ENCODE measurements at places on chromosomes 4 and X.

DNA sequence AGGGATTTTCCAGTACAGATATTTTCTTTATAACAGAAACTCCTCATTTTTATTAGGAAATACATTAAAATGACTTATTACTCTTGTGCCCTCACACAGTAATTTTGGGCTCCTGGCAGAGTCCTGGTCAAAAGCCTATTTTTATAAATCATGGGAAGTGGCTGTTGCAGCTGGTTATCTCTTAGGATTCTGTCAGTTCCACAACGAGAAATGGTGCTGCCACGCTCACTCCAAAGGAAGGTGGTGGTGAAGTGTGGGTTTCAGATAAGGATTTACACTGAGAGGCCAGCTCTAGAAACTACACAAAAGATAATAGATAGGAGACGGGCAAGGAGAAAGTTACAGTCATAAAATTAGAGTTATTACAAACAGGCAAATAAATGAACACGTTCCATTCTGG lies 159.2 kb upstream of the FAM241A start:
- no peak for DNase-seq

- DNase-seq, result no peak
Observed at GRCh38 chr4:126757219-126757618, 875.5 kb upstream of the INTU start.

DNA sequence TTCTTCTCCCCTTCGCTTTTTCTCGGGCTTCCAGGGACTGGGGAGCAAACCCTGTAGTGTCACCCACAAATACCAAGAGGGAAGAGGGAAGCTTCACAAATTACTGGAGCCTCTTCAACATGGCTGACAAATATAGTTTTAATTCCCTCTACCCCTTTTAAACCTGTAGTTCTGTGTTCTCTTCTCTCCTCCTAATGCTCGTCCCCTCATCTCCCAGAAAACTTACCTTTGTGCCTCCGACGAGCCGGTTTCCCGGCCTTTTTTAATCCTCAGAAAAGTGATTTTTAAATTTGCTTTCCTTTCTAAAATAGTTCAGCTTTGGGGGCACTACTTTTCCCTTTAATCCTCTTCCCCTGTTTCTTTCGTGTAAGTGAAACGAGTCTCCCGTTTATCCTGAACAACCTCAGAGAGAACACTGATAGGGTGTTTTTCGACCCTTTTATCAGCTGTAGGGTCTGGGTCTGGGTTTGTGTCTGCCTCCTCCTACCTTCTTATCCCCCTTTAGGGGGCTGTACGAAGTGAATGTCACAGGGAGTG lies 408 bp downstream of the TET2 start:
- DNase-seq, result no peak

GRCh38 chrX:103726477-103726876 lies 15.8 kb downstream of the TMEM31 start:
- no peak for DNase-seq

GRCh38 chr4:26034849-26035248 lies 120.8 kb downstream of the SMIM20 start:
- DNase-seq, result no peak
